ENCODE measurements at places on chromosomes 7 and 10.

DNA sequence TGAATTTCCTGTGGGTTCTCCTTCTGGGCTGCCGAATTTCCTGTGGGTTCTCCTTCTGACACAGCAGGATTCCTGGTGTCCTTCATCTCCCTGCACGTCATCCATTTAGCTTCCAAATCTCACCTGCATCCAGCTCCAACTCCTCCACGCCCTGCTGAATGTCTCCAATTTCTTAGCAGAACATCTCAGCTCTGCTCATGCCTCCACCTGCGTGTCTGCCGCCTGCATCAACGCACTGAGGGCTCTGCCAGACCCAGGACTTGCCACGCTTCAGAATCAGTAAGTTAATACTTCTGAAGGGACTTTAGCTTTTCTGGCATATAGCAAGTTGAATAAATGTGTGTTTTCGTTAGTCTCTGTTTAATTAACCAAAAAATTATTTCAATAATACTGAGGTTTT, 31.1 kb upstream of the VIPR2 start:
- DNase-seq: no peak

- no peak for DNase-seq
Measured at GRCh38 chr7:38674513-38674912, 43.3 kb upstream of the AMPH start.

DNA sequence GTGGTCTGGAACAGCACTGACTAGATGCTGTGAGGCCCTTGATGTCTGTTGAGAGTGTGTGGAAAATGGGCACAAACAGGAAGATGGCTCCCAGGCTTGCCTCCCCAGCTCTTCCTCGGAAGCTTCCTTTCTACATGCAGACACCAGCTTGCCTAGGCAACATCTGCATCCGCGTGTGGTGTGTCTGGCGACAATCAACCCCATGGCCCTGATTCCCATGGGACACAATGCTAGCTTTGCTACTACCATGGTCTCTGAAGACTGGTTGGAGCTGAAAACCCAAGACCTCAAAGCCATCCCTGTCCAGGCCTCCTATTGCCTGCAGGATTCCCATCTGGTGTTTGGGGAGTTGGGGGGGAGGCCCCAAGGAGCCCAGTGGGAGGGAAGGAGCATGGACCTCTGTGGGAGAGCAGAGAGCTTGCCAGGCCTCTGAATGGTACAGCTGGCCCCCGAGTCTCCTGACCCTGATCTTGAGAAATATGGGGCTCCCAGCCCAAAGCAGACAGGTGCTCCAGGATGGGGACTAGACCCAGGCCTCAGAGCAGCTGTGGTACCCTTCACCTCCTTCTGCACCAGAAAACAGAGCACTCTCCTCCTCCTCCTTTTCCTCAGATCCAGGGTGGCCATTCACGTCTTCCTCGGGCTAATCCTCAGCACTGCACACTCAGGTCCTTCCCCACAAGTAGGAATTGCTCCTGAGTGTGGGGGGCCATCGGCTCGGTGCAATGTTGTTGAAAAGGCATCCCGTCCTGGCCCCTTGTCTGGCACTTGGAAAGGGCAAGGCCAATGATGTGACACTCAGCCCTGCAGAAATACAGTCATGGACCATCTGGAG, 57.6 kb downstream of the ARHGAP22 start:
- no peak for DNase-seq

DNA sequence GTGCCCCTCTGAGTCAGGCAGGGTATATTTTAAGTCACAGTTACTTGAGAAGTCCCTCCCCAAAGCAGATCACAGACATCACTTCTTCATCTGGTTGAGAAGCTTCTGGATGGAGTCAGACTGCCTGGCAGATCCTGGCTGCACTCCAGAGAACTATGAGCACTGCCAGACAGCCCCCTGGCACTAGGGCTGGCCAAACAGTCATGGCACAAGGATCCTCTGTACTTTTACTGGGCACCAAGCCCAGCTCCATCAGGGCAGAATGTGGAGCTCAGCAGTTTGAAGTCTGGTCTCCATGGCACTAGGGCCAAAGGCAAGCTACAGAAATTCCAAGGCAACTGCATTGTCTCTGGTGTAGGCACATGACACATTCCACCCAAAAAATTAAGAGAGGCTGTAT, 162.1 kb downstream of the NRG3 start:
- no peak for DNase-seq

DNA sequence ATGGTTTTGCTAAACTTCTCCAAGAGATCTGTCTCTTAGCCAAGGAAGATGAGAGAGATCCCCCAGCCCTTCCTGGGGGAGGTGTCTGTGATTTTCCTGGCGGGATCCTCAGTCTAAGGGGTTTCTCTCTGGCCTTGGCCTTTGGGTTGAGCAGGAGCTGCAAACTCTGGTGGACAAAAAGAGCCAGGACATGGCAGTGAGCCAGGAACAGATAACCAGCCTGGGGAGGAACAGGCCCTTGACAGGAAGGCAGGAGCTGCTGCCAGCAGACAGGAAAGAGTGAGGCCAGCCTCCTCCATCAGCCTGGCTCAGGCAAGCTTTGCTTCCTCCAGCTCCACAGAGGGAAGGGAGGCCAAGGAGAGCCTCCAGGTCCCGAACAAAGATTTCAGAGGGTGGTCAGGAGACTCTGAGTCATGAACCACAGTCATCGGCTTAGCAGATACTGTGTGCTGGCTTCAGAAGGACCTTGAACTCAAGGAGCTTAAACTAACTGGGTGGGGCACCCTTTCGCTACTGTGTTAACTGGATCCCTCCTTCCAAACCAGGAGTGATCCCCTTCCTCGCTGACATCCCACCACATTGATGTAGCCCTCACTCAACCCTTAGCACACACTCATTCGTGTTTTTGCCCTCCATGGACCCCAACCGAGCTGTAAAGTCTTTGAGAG, 34.7 kb downstream of the DDIT4 start:
- peak; percentile 50 for DNase-seq

DNA sequence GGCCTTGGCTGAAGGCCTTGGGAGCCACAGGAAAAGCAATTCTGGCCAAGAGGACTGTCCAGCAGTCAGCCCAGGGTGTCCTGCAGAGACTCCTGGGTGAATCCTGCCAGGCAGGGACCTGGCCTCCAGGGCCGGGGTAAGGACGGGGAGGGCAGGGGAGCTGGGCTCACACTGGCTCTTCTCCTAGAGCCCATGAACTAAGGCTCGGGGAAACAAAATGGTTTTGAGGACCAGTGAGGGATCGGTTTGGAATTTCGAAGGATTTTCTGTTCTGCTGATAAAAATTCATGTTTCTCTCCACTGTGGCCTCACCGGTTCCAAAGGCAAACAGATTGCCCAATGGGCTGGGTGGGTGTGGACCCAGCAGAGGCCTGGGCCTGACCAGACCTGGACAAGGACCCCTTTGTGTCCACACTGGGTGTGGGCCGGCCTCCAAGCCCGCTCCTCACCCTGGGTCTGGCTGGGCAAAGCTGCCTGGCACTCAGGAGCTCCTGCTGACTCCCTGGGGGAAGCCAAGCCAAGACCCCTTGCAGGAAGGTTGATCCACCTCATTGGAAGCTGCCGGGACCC, 27.3 kb downstream of the FAM20C start:
- DNase-seq: no peak

- no peak for DNase-seq
Measured at GRCh38 chr7:68770649-68771048, 827.6 kb upstream of the AUTS2 start.

Measured in stimulated activated CD4-positive, alpha-beta T cell treated with anti-CD3 and anti-CD28 coated beads, Interleukin-2, amount 100 ng/mL, for 24 hours (primary cell).